ENCODE measurements at places on chromosomes 4 and X. TPM values are rescaled to one million over a fixed set of nuclear protein-coding genes. Genes with fewer than 3 reads are reported as not detected.

Gene P2RY4
- 0.21 TPM for total RNA-seq

Gene STEEP1
- total RNA-seq, result 28.1 TPM

Gene SPANXN4
- total RNA-seq, result not detected

Gene CXCL13
- not detected for total RNA-seq

Gene TMPRSS11F
- not detected for total RNA-seq

Gene GEMIN8
- total RNA-seq, result 24.6 TPM

Gene SPANXN5
- total RNA-seq, result not detected

Gene DKK2
- total RNA-seq, result not detected

Gene LEF1
- 306 TPM for total RNA-seq

Gene CC2D2A
- total RNA-seq, result not detected

Gene RIBC1
- 0.74 TPM for total RNA-seq

Gene TLR10
- total RNA-seq, result 19.5 TPM

Gene PABPC1L2A
- not detected for total RNA-seq

Gene CXCL3
- total RNA-seq, result not detected

Gene TCP11X2
- not detected for total RNA-seq

Gene AMOT
- total RNA-seq, result 6.8 TPM

Gene GRIA3
- total RNA-seq, result not detected

Gene PCDH18
- total RNA-seq, result not detected

Gene ARMCX4
- not detected for total RNA-seq

Gene MTNR1A
- not detected for total RNA-seq

Gene GNRHR
- not detected for total RNA-seq

Gene TMEM154
- total RNA-seq, result 59.6 TPM

Gene SUPT20HL1
- not detected for total RNA-seq

Gene ARR3
- not detected for total RNA-seq

Gene TLR1
- total RNA-seq, result 6.0 TPM

Gene ENPEP
- 0.09 TPM for total RNA-seq

Gene TMEM156
- total RNA-seq, result 29.4 TPM

Gene VCX
- total RNA-seq, result not detected

Gene DNAAF6
- not detected for total RNA-seq

Gene CFP
- total RNA-seq, result 4.2 TPM

Gene MAGEB1
- total RNA-seq, result not detected

Gene NXF2B
- not detected for total RNA-seq

Gene F8A1
- 42.4 TPM for total RNA-seq

Gene CSAG1
- not detected for total RNA-seq

Gene TMSB15A
- total RNA-seq, result not detected

Gene CT45A3
- total RNA-seq, result not detected

Gene HTRA3
- total RNA-seq, result not detected

Gene HPSE
- 3.0 TPM for total RNA-seq

Gene UGT2B15
- total RNA-seq, result not detected

Gene RAI2
- not detected for total RNA-seq

Gene PF4V1
- total RNA-seq, result not detected

Gene IL9R
- 5.1 TPM for total RNA-seq

Gene PRRG3
- total RNA-seq, result not detected

Gene ZXDB
- total RNA-seq, result 7.4 TPM

Gene SH3RF1
- total RNA-seq, result not detected

Gene HSD17B13
- 0.20 TPM for total RNA-seq

Gene EXOC1L
- total RNA-seq, result not detected

Gene APBB2
- 88.5 TPM for total RNA-seq

Gene THAP6
- total RNA-seq, result 27.3 TPM

Gene ADAM29
- 1.2 TPM for total RNA-seq

Gene GLOD5
- not detected for total RNA-seq

Gene TEX13B
- not detected for total RNA-seq

Gene NR0B1
- total RNA-seq, result not detected
